ENCODE measurements at places on chromosomes 1 and 21. TPM values are rescaled to one million over a fixed set of nuclear protein-coding genes. Genes with fewer than 3 reads are reported as not detected.

- no peak overlapping the region for H3K27ac ChIP-seq
- H3K4me1 ChIP-seq = no peaks in the 10 kb centered on the region
- H3K36me3 ChIP-seq = peaks cover 7% of the 10 kb centered on the region
- no peak overlapping the region for H3K4me3 ChIP-seq
- no peak for DNase-seq
These were observed 36.5 kb upstream of the LRRC3 start for GRCh38 chr21:44418876-44419230.

DNA sequence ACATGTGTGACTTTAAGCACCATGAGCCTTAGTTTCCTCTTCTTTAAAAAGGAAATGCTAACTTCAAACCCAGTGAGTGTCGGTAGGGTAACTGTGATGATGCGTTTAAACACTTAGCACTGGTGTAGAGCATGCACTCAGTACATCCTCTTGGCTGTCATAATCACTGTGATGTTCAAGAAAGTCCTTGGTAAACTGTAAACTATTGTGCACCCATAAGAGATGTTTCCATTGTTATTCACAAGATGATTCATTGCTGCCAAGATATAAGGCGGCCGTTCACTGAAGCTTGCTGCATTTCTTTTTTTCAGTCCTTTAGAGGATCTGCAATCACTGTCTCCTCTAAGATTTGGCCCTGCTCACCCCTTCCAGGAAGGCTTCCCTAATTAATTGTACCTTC lies 61.8 kb upstream of the DAB1 start:
- H3K27ac ChIP-seq = no peak overlapping the region
- no peak overlapping the region for H3K4me3 ChIP-seq
- no peak for DNase-seq
- H3K27me3 ChIP-seq = no peaks in the 10 kb centered on the region

Gene FHAD1
- total RNA-seq = 0.72 TPM

Gene SEMA4A
- total RNA-seq = 7.0 TPM

DNA sequence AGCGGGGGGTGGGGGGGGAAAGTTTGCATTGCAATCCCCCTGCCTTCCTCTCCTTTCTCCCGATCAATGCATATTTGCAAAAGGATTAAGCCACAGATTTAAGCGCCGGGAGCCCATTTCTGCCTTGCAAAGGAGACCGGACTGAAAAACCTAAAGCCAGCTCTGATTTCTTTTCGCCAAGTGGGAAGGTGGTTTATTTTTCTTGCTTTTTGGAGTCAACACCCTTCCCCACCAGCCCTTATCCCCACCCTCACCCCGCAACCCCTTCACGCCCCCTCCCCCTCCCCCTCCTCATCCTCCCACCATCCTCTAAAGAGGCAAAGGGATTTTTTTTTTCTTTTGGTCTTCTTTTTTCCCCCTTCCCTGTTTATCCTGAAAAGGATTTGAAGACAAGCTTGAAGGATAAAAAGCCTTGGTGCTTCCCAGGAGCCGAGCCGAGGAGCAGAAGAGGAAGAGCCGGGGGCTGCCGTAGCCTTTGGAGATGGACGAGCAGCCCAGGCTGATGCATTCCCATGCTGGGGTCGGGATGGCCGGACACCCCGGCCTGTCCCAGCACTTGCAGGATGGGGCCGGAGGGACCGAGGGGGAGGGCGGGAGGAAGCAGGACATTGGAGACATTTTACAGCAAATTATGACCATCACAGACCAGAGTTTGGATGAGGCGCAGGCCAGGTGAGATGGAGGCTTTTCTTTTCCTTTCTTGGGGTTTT lies 513 bp downstream of the PBX1 start:
- no peak overlapping the region for H3K27ac ChIP-seq
- DNase-seq = no peak
- H3K4me3 ChIP-seq = peak overlapping the region; percentile 40
- H3K27me3 ChIP-seq = peaks cover 18% of the 10 kb centered on the region

DNA sequence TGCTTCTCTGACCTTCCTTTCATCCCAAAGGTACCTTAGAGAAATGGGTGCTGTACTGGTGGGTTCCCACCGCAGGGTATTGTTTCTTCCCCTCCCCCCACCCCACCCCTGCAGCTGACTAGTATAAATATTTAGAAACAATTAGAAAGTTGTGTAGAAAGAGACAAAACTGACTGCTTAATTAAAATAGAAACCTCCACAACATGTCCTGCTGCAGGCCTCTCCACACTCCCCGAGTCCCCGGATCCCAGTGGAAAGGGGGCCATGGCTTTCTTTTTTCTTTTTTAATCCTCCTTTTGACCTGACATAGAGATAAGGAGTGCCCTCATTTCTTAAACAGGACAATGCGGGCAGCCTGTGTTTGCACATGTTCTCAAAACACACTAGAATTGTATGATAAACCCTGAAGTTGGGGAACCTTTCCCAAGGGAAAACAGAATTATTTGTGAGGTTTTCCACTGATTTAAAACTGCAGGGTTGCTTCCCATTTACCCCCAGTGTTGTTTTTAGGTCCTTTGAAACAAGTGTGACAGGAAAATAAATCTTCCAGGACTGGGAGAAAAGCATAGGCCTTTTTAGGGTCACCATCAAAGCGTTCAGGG lies 1.7 kb downstream of the RHOU start:
- H3K36me3 ChIP-seq = no peaks in the 10 kb centered on the region
- H3K4me3 ChIP-seq = no peak overlapping the region
- no peak overlapping the region for H3K27ac ChIP-seq
- peaks cover 26% of the 10 kb centered on the region for H3K4me1 ChIP-seq
- peaks cover 2% of the 10 kb centered on the region for H3K27me3 ChIP-seq
- DNase-seq = no peak

GRCh38 chr21:41032541-41032940 lies 135.4 kb upstream of the BACE2 start:
- H3K36me3 ChIP-seq = no peaks in the 10 kb centered on the region
- DNase-seq = no peak
- no peaks in the 10 kb centered on the region for H3K27me3 ChIP-seq
- H3K4me3 ChIP-seq = no peak overlapping the region
- H3K27ac ChIP-seq = no peak overlapping the region

- peaks cover 6% of the 10 kb centered on the region for H3K36me3 ChIP-seq
- no peaks in the 10 kb centered on the region for H3K27me3 ChIP-seq
- no peaks in the 10 kb centered on the region for H3K4me1 ChIP-seq
- no peak overlapping the region for H3K27ac ChIP-seq
These were observed 30.6 kb downstream of the AKT3 start for GRCh38 chr1:243819438-243819839.

Gene EFNA1
- total RNA-seq = 1.5 TPM

GRCh38 chr21:17853393-17854275 lies 34.5 kb upstream of the C21orf91 start:
- H3K27ac ChIP-seq = no peak overlapping the region
- H3K4me1 ChIP-seq = no peaks in the 10 kb centered on the region
- DNase-seq = no peak
- H3K27me3 ChIP-seq = no peaks in the 10 kb centered on the region
- H3K4me3 ChIP-seq = no peak overlapping the region
- no peaks in the 10 kb centered on the region for H3K36me3 ChIP-seq

- no peaks in the 10 kb centered on the region for H3K36me3 ChIP-seq
- H3K27me3 ChIP-seq = no peaks in the 10 kb centered on the region
- H3K4me3 ChIP-seq = no peak overlapping the region
These were observed 167.1 kb upstream of the GJB5 start for GRCh38 chr1:34587761-34588160.

Gene C1orf87
- not detected for total RNA-seq

Gene C1orf185
- total RNA-seq = not detected

Gene CNR2
- total RNA-seq = 5.3 TPM

DNA sequence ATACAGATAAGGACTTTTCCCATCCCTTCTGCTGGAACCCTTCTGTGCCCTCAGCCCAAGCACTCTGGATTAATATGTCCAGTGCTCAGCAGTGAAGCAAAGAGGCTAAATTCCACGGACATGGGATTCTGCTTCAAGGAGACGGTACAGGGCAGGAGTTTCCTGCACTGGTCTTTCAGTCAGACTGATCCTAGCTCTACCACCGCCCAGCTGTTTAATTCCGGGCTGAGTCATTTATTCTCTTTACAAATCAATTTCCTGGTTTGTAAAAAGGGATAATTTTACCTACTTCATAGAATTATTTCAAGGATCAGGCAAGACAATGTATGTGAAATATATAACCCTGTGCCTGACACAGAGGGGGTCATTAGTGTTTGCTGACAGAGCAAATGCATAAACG lies 41.6 kb upstream of the NRDC start:
- H3K4me3 ChIP-seq = no peak overlapping the region
- H3K27ac ChIP-seq = no peak overlapping the region

GRCh38 chr1:117696561-117696960 lies 90.7 kb downstream of the TENT5C start:
- no peaks in the 10 kb centered on the region for H3K27me3 ChIP-seq
- H3K36me3 ChIP-seq = no peaks in the 10 kb centered on the region
- no peak overlapping the region for H3K4me3 ChIP-seq
- DNase-seq = no peak

Gene ZNF669
- 16.2 TPM for total RNA-seq

Gene MROH9
- not detected for total RNA-seq

Gene UBAP2L
- 218 TPM for total RNA-seq

- no peak overlapping the region for H3K4me3 ChIP-seq
- no peak for DNase-seq
- no peaks in the 10 kb centered on the region for H3K36me3 ChIP-seq
- no peaks in the 10 kb centered on the region for H3K27me3 ChIP-seq
- H3K27ac ChIP-seq = no peak overlapping the region
These were observed 172.0 kb downstream of the LRRC40 start for GRCh38 chr1:70033266-70033873.

DNA sequence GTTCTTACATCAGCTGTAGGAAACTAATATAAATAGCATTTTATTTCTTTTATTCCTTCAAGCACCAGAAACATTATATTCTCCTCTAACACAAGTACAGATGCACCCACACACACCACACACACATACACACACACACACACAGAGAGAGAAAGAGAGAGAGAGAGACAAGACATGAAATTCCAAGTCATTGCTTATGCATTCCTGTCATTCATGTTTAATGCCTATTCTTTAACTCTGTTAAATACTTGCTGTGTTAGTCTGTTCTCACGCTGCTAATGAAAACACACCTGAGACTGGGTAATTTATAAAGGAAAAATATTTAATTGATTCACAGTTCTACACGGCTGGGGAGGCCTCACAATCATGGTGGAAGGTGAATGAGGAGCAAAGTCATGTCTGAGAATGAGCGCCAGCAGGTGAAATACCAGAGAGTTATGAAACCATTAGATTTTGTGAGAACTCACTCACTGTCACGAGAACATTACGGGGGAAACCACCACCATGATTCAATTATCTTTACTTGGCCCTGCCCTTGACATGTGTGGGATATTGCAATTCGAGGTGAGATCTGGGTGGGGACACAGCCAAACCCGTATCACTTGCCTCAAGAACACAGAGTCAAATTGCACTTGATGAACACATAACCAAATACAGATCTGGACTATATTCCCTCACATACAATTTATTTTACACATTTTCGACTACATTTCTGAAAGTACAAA lies 1058.1 kb upstream of the TMPRSS15 start:
- no peak overlapping the region for H3K27ac ChIP-seq
- H3K36me3 ChIP-seq = no peaks in the 10 kb centered on the region
- H3K4me1 ChIP-seq = no peaks in the 10 kb centered on the region

Gene IL19
- total RNA-seq = not detected

GRCh38 chr1:174451408-174451807 lies 3.6 kb downstream of the GPR52 start:
- no peaks in the 10 kb centered on the region for H3K27me3 ChIP-seq
- H3K27ac ChIP-seq = no peak overlapping the region
- H3K4me3 ChIP-seq = no peak overlapping the region
- no peaks in the 10 kb centered on the region for H3K36me3 ChIP-seq
- DNase-seq = no peak

Gene C1orf94
- total RNA-seq = not detected

DNA sequence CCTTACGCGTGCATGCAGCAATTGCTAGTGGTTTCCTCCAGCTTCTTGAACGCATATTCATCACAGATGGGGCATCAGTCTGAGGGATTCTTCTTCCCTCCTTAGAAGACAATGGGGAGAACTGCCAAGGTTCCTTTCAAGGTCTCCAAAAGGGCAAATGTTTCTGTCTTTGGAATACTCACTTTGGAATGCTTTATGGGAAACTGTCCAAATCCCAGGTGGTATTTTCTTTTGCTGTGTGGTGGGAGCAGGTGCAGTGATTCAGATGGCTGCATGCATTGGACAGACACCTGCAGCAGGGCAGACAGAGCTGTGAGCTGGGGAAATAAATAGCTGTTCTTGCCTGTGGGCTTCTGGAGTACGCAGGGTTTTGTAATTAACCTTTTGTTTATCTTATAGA lies 40.5 kb downstream of the URB2 start:
- no peak for DNase-seq
- H3K27me3 ChIP-seq = no peaks in the 10 kb centered on the region
- no peak overlapping the region for H3K4me3 ChIP-seq
- no peak overlapping the region for H3K27ac ChIP-seq
- H3K36me3 ChIP-seq = no peaks in the 10 kb centered on the region

DNA sequence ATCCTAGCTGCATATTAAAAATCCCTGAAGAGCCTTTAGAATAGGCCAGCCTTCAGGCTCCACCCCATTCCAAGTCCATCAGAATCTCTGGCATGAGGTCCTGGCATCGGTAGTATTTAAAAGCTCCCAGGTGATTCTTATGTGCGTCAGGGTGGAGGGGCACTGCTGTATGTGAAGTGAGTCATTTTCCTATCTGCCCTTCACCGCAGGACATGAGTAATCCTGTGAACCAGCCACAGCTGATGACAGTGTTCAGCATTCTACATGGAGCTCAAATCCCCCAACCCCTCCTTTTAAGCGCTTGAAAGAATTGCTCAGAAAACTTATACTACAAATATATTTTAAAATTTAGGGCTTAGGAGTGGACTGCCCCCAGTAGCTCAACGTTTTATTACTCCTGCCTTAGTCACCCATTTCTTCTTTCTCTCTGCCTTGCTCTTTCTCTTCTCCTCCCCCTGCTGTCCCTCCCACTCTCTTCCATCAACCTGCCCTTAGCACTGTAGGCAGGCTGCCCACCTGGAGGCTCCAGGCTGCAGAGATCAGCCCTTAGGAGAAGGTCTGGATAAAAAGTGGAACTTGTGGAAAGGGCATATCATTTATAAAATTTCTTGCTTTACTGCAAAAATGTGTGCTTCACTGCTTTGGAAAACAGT lies 73.8 kb upstream of the ZNF281 start:
- no peaks in the 10 kb centered on the region for H3K36me3 ChIP-seq
- peak; percentile 37 for DNase-seq
- H3K4me1 ChIP-seq = no peaks in the 10 kb centered on the region
- no peak overlapping the region for H3K27ac ChIP-seq
